ENCODE measurements at places on chromosomes 11 and 22.
A peak's percentile ranks its signal among the peaks of the same experiment; 100 is the strongest.

DNA sequence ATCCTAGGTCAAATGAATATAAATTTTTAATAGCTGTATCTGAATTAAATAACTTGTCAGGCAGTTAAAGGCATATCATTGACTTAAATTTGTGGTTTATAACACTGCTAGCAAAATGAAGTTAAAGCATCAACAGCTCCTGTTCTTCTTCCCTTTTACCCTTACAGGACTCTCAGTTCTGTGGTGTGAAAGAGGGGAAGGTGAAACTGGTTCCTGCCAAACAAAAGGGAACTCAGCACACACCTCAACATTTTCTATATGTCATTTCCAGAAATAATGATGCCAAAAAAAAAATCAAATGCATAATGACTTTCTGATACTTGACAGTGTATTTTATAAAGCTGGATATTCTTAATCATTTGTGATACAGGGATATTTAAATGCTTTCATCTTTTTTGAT, 21.2 kb downstream of the ARL14EP start:
- no peak for DNase-seq

- DNase-seq: no peak
Measured at GRCh38 chr11:61065955-61066638, 36.2 kb upstream of the CD5 start.

DNA sequence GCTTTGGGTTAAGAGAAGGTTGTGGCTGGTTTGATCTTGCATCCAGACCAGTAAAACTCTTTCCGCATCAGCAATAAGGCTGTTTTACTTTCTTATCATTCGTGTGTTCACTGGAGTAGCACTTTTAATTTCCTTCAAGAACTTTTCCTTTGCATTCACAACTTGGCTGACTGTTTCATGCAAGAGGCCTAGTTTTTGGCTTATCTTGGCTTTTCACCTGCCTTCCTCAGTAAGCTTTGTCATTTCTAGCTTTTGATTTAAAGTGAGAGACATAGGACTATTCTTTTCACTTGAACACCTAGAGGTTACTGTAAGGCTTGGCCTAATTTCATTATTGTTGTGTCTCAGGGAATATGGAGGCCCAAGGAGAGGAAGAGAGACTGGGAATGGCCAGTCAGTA, 144.5 kb downstream of the UVRAG start:
- DNase-seq: no peak

DNA sequence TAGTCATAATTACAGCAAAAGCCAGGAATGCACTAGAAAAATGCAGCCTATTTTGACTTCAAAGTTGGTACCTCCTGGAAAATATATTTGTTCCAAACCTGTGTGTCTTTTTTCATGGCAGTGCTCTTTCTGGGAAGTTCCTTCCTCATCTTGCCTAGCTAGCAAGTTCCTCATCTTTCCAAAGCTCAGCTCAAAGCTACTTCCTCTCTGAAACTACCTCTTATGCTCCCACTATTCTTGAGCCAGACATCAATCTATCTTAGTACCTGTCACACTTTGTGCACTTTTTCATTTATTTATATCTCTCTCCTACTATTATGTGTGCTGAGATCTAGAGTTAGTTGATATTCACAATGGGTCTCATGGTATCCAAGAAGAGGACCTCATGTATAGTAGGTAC, 191.6 kb upstream of the CCDC90B start:
- no peak for DNase-seq

- no peak for DNase-seq
Measured at GRCh38 chr22:44345872-44346271, 33.1 kb upstream of the SHISAL1 start.

DNA sequence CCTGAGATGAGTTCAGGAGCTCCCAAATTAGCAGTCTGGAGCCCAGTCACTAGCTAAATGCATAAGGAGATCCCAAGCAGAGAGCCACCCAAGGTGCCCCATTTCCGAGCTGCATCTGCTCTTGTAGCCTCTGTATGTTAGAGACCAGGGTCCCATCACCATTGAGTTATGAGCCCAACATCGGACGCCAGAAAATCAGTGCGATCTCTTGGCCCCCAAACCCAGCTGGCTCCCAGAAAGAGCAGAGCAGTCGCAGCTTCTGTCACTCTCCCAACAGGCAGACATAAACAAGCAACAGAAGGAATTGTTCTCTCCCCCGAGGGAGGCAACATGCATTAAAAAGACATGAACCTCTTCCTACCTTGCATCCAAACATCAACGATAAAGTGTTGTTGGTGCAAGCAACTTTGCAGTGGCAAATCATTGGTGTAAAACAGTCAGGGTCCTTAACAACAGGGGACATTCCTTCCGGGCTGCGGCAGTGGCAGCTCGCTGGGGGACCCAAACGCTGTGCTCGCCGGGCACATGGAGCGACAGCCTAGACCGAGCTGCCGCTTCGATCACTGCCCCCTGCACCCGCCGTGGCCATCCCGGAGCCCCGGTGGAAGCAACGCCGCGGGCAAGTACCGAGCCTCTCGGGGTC, 907.1 kb downstream of the DLG2 start:
- no peak for DNase-seq

GRCh38 chr11:110463153-110463552, 33.4 kb downstream of the FDX1 start:
- DNase-seq: no peak

- DNase-seq: no peak
Measured at GRCh38 chr11:14345668-14346067, 13.3 kb downstream of the RRAS2 start.

- no peak for DNase-seq
Measured at GRCh38 chr11:92627615-92628256, 341.7 kb upstream of the MTNR1B start.

DNA sequence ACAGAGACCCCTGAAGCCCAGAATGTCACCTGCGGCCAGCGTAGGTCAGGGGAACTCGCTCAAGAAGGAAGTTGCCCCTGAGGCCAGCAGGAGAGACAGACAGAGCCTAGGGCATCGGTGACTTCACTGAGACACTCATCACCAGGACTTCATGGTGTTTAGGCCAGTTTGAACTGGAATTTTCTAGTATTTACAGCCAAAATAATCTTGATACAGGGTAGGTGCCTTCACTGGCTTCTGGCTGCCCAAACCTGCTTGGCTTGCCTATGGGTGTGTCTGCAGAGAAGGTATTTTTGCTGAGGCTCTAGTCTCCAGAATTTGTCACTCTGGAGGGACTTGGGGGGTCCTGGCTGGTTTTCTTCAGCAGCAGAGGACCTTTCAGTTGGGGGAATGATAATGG, 86.6 kb downstream of the FBXO7 start:
- no peak for DNase-seq

GRCh38 chr11:70506658-70506970, 108.3 kb downstream of the CTTN start:
- DNase-seq: no peak

DNA sequence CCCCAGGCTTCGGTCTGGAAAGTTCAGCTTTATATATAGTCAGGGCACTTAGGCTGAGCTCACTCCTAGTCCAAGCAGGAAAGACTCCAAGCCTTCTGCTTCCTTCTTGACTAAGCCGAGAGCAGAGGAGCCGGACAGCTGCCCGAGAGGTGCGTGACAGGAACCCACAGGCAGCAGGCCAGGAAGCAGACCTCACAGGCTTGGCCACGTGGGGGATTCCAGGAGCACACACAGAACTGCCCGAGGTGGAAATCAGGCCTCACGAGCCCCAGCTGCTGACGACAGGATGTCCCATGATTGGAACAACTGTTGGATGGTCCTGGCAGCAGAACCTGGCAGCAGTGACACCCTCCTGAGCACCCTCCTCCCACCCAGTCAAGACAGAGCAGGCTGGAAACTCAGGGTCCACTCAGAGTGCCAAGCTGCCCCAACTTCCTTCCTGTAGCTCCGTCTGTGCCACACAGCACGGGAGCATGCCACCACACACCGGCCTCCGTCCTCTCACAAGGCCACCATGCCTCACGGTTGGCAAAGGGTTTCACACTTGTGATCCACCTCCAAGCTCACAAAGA, 5.4 kb downstream of the PLA2G6 start:
- DNase-seq: peak; percentile 59

GRCh38 chr11:118415062-118415738, 13.8 kb downstream of the ATP5MG start:
- DNase-seq: no peak

- DNase-seq: no peak
Measured at GRCh38 chr11:13924801-13925327, 37.7 kb upstream of the SPON1 start.

DNA sequence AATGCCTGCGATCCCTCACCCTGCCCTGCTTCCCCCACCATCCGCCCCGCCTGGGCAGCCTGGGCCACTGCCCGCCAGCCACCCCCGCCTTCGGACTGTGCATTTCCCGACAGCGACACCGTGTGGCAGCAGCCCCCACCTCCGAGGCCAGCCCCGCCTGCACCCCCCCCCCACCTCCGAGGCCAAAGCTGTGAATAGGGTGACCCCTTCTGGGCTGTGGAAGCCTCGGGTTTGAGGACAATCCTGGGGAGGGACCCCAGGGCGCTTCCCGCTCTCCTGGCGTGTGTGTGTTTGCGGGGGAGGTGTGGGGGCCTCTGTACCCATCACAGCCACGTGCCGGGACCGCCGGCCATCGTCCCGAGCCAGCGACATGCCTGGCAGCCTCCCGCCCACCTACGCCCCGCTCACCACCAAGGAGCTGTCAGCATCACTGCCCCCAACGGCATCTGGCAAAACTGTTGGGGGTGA, 33.8 kb upstream of the PPARA start:
- peak; percentile 97 for DNase-seq
